Stimulated activated CD4-positive, alpha-beta T cell treated with anti-CD3 and anti-CD28 coated beads, Interleukin-2, amount 100 ng/mL, for 24 hours (primary cell): ENCODE measurements at places on chromosomes 4 and X.

DNA sequence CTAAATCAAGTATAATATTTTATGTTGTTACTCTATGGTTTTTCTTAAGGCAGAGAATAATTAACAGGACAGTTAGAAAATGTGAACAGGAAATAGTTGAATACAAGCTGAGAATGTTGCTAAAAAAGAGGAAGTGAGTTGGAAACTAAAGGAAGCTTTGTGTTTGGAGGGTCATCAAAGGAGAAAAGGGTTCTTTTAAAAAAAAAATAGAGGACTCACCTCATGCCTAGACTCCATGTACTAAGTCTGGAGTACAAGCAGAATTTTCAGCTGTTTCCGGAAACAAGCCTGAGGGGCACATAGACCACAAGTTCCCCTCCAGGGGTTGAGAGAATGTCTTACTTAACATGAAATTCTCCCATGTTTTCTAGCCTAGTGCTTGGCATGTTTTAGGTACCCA is 20.1 kb upstream of the MAP7D3 start:
- DNase-seq, result no peak

GRCh38 chrX:83022020-83022419 is 486.1 kb upstream of the POU3F4 start:
- no peak for DNase-seq

DNA sequence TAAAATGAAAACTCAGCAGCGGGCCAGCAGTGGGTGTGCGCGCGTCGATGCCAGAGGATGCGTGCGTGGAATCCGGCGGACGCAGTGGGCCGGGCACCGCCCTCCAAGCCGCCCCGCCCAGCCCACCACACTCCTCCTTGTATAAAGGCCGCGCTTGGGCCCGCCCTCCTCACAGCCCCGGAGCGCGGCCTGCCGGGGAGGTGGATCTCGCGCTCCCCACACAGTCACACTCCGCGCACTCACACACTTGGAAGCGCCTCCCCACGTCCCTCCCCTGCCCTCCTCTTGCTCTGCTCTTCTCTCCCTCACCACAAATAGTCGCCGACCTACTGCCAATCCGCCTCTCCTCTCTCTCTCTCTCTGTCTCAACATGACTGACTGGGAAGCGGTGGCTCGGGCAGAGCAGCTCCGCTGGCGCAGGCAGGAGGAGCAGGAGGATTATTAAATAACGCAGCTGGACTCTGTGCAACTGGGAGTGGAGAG is at the start of gene CCSER1:
Gene CCSER1, plus strand, starts transcription at position 172 of the 483 bp plus-strand sequence.
- DNase-seq, result peak; percentile 57

GRCh38 chrX:81202943-81203342 is 1.0 kb downstream of the SH3BGRL start:
- DNase-seq, result no peak

DNA sequence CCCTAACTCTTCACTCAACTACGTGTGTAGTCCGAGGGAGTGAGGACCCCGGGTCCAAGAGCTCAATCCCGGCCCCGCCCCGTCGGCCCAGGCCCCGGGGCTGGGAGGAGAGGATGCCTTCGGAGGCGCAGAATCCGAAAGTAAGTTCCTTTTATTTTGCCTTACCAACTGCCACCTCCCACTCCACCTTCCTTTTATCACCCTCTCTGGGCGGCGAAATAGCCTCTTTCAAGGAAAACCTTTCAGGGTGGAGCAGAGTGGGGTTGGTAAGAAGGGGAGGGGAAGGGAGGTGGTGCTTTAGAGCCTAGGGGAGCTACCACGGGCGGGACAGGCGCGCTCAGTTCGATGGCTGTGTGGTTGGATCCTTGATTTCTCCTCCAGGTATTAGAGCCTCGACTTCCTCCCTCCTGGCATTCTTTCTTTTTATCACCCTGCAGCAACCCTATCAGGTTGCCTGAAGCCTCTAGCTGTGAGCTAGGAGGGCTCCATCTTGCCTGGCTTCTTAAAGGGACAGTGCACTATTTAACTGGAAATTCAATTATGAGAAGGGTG is 191.2 kb downstream of the RRAGB start:
- DNase-seq, result peak; percentile 18

DNA sequence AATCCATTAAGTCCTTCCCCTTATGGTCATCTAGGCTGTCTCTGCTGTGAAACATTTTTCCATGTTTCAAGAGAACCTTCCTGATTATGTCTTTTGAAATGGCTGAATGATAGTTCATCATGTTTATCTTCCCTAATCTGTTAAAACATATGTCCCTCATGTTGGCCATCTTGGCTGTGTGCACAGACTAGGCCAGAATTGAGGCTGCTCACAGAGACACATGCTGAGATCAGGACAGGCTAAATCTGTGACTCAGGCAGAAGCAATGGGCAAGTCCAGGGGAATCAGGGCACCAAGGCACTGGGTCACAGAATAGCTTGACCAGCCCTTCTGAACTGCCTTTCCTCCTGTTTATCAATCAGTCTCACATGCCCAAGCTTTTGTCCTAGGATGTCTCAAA is 78.3 kb downstream of the FHDC1 start:
- no peak for DNase-seq

GRCh38 chrX:3518870-3519269 is 172.4 kb upstream of the MXRA5 start:
- DNase-seq, result no peak

- no peak for DNase-seq
Observed at GRCh38 chr4:180909279-180909678, 1333.9 kb upstream of the TENM3 start.

DNA sequence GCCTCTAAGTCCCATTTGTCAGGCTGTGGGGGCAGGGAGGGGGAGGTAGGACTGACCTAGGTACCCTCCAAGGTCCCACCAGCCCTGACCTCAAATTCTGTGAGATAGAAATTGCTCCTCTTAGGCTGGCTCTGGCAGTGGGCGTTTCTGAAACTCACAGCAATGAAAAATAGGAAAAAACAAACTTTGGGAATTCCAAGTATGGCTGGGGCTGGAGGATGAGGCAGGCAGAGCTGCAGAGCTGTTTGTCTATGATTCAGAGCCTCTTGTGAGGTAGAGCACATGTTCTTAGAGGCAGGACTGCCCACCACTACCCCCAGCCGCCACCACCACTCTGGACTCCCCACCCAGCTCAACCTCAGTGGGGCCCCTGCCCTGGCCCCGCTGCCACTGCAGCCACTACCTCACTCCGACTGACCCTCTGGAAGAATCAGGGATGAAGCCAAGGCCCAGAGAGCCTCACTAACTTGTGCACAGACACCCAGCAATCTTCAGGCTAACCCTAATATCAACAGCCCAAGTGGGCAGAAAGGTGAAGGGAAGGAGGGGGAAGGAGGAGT is 98.2 kb downstream of the PJA1 start:
- no peak for DNase-seq

DNA sequence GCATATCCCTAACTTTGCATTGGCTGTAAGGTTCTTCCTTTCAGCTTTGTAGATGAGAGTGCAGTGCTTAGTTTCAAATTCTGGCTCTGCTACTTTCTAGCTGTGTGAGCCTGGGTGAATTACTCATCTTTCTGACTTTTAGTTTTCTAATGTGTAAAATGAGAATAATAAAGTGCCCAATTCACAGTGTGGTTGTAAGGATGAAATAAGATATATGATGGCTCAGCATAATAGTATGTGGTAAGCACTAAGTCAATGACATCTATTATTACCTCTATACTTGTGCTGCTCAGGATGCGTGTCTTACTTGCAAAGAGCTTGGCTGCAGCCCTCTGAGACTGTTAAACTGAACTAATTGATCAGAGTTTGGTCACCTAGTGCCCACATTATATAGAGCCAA is 30.6 kb upstream of the ETNPPL start:
- DNase-seq, result no peak

DNA sequence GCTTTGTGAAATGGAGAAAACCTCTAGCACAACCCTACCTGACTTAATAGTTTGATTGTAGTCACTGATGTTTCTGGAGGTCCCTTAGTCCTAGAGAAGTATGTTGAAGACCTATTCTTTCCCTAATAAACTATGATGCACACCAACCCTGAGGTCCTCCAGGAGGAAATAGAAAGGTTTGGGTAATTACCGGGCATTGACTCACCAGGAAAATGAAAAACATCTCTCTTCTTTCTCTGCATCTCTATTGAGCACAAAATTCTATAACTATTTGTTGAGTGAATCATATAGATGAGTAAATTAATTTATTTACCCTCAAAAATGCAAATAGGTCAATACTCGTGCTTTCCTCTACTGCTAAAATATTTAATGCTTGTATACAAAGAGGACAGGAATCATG is 582.4 kb upstream of the FAM241A start:
- no peak for DNase-seq

- DNase-seq, result no peak
Observed at GRCh38 chr4:55372259-55372658, 23.5 kb upstream of the TMEM165 start.

- DNase-seq, result no peak
Observed at GRCh38 chrX:129932821-129933321, 26.9 kb downstream of the UTP14A start.

DNA sequence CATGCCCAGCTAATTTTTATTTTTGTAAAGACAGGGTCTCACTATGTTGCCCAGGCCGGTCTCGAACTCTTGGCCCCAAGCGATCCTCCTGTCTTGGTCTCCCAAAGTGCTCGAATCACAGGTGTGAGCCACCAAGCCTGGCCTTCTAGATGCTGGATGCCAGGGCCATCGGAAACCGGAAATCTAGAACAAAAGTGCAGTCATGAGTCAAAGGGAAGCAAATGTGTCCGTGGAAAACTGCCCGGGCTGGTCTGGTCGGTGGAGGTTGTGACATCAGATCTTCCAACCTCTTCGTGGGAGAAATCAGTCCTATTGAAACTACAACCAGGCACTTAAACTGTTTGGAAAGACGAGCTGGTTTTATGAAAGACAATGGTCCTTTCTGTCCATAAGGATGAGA is 92.3 kb upstream of the SHOX start:
- no peak for DNase-seq

GRCh38 chrX:17932781-17933180 is 71.7 kb upstream of the RAI2 start:
- DNase-seq, result no peak

- no peak for DNase-seq
Observed at GRCh38 chr4:181173046-181173445, 1070.2 kb upstream of the TENM3 start.

DNA sequence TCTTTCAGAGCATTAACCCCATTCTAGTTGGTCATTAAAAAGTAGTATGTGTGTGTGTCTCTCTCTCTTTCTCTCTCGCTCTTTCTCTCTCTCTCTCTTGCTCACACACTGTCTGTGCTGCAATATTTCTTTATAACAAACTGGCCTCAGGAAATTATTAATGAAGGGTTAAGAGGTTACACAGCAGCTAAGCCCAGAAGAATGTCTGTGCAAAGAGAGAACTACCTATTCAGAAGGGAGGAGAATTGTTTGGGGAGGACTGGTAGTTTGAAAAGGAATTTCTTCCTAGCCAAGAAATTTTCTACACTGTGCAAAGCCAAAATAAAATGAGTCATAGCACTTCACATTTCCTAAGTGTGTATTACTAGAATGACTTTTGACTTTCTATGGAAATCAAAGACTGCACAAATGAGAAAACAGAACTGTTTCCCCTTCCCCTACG is 22.2 kb downstream of the PDGFC start:
- DNase-seq, result no peak

GRCh38 chr4:52408032-52408431 is 251.1 kb downstream of the USP46 start:
- DNase-seq, result no peak

GRCh38 chr4:151857368-151857767 is 96.6 kb upstream of the GATB start:
- DNase-seq, result no peak

DNA sequence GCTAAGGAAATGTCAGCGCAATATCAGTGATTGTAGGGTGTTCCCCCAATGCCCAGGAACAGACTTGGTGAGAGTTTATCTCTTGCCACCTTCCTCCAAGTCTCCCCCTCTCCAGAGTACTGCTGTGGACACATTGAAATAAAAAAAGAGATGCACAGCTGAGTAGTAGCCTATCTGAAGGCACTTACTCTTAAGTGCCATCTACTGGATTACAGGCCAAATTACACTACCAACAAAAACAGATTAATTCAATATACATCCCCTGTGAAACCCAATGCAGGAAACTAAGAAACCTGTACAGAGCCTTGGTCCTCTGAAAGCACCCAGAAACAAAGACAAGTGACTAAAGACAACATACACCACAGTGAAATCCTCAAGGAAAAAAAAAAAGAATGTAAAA is 460.3 kb downstream of the ZIC3 start:
- DNase-seq, result no peak

DNA sequence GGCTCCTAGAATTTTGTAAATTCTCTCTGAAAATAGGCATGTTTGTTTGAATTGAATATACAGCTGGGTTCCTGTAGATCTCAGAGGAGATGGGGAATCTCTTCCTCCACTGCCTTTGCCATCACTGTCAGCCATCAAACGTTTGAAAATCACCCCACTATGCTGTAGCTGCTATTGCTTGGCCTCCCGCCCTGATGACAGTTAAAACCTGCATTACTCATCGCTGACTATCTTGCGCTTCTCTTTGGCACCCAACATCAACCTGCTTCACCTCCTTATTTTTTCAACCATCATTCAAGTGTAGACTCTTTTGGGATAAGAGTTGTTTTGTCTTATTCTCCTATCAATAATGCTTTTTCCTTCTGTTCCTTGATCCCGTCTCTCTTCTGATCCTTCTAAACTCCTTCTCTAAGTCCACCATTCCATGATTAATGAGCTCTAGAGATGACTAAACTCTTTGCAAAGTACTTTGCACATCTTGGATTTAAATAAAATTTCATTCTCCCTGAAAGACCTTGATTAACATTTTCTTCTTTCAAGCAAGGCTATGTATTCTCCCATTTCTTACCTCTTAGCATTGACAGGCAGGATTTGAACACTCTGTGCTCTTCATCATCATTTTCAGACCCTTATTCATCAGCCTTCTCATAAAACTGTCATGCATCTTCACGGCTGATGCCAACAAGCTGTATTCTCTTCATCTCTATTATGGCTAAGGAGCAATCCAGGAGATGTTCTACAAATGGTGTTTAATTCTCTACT is 133.0 kb downstream of the SNCA start:
- no peak for DNase-seq

DNA sequence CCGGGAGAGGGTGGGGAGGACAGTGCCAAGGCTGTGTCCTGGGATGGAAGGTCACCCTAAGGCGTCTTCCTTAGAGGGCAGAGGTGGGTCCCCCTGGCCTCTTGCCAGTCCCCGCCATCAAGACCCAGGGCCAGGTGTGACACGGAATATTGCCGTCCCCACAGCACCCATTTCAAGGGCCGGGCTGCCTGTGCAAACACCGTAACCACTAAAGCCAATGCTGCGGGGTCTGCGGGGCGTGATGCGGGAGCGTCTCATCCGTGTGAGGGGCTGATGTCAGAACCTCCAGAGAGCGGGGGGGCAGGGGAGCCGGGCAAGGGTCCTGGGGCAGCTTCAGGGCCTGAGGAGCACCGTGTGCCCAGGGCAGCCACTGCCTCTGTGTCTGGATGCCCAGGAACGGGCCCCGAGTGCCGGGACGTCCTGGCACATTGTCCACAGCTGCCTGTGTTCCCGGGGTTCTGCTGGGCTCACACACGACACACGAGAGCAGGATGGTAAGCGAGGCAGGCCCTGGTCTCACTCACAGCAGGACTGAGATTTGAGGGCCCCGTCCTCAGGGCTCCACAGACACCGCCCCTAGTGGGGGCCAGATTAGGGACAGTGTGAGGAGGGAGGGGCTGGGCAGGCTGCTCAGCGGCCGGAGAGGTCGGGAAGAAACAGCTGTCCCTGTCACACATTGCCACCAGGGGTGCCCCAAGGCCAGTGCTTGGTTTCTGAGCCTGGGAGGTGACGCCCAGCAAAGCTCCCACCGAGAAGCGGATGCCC is 29.2 kb downstream of the NKX1-1 start:
- DNase-seq, result no peak

GRCh38 chr4:33980361-33980760 is 2264.0 kb downstream of the ARAP2 start:
- DNase-seq, result no peak
